Stimulated activated CD8-positive, alpha-beta memory T cell treated with anti-CD3 and anti-CD28 coated beads, Interleukin-7, amount 100 ng/mL, for 48 hours (primary cell): ENCODE measurements at places on chromosomes 4 and X.

DNA sequence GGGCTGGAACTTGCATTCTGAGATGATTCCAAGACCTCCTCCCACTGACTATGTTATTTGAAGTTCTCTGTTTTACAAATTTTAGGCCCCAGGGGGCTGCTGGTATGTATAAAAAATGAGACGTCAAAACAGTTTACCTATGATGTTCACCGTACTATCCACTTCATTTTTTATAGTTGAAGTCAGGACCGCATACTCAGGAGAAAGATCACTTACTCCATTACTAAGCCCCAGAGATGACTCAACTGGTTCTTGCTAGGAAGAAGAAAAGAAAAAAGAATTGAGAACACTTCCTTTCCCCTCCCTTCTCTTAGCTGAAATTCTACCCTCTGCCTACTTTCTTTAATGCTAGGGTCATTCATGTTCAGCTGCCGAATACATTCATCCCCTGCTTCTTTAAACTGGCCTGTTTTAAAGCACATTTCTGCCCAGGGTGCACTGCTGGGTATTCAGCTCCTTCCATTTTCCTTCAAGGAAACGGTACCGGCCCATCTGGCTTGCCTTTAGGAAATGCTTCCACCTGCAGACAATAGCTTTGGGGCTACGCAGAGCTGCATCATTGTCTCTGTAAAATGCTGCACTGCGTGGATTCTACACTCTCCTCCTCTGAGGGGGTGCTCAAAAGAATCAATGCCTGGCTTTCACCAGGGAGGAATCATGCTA is 66.2 kb downstream of the IRF2 start:
- no peak for DNase-seq

DNA sequence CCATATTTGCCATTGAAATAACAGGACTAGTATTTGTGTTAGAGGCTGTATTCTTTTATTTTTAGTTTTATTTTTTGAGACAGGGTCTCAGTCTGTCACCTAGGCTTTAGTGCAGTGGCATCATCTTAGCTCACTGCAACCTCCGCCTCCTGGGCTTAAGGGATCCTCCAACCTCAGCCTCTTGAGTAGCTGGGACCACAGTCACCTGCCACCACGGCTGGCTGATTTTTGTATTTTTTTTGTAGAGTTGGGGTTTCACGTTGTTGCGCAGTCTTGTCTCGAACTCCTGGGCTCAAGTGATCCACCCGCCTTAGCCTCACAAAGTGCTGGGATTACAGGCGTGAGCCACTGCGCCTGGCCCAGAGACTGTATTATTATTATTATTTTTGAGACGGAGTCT is 15.3 kb downstream of the TMEM131L start:
- no peak for DNase-seq

DNA sequence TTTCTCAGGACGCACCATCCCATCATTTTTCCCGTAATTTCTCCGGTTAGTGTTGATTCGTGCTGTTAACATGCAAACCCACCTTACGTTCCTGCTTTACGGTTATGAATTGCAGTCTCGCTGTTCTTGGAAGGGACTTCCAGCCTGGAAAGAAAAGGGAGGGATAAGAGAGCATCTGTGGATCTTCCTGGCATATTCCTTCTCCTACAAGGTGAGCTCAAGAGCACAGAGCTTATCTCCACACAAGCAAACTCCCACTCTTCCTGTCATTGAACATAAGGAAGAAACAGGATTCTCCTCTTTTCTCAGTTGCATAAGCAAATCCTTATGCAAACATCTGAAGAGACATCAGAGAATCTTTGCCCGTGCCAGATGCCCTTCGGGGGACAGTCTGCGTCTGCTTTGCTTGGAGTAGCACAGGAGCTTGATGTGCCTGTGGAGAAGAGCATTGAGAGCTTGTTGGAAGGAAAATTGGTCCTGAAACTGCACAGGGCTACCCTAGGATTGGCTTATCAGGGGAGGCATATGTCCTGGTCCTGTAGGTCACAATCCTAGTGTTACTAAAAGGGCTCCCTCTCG is 127.0 kb downstream of the ASMT start:
- DNase-seq = no peak

GRCh38 chr4:171025776-171026175 is 787.4 kb upstream of the GALNTL6 start:
- DNase-seq = no peak

- DNase-seq = no peak
These were observed 96.3 kb downstream of the MAML3 start for GRCh38 chr4:140057701-140058100.

DNA sequence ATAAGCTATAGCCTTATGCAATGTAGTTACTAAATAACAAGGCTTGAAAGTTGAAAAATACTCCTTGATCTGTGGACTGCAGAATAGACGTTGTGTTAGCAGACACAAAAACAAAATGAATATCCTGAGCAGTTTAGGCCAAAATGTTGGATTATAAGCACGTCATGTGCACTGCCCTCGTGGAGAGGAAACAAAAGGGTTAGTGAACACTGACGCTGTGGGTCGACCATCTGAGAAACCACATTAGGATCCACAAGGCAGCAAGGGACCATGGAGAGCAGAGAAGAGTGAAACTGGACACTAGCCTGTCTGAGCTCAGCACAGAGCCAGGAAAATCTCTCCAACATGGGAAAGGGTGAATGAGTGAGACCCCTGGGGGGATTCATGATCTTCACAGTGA is 145.3 kb downstream of the DTHD1 start:
- DNase-seq = no peak

GRCh38 chr4:66741081-66741480 is 804.2 kb downstream of the CENPC start:
- no peak for DNase-seq

DNA sequence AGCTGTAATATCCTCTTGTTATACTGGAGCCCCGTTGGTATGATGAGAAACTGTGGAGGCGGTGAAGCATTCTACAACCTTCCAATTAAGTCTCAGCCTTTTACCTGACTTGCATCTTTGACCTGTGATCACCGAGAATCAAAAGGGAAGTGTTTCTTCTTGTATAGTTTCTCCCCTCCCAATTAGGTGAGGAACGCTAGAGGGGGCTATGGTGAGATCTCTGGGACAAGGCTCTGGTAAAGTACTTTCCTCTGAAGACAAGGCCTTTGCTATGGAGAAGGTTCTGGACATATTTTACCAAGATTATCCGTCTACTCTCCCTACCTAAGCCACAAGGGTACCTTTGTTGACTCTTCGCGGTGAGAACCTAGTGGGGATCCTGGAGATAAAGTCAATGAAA is 111.3 kb downstream of the CBLL2 start:
- no peak for DNase-seq

GRCh38 chr4:2713337-2713736 is 42.8 kb downstream of the TNIP2 start:
- no peak for DNase-seq

DNA sequence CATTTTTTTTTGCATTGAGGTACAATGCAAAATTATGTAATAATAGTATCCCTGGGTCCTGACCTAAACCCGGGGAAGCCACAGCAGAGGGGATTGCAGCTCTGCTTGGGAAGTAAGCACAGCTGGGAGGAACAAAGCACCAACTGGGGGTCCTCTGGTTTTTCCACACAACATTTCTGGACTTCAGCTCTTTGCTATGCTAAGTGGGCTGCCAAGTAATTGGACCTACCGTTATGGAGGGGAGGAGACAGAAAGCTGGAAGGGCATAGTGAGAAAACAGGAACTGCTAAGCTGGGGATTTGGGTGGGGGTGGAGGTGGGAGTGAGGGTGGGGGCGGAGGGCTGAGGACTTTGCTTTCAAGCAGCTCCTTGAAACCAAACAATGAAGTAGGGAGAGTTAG is 183.3 kb downstream of the ZIC3 start:
- no peak for DNase-seq

GRCh38 chr4:168598191-168598590 is 101.3 kb downstream of the PALLD start:
- DNase-seq = no peak

DNA sequence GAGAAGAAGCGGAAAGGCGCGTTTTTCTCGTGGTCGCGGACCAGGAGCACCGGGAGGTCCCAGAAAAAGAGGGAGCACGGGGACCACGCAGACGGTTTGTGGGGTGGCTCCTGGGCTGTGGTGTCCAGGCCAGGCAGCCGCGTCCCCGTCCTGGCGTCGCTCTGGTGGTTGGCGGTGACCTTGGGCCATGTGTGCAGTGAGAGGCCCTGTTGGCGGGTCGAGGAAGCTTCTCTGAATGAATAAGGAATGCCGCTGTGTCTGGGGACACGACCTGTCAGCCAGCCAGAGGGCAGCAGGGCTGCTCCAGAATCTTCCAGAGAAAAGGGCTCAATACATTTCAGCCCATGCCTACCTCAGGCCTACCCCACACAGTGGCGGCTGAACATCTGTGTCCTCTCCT is 24.3 kb upstream of the HGFAC start:
- no peak for DNase-seq

GRCh38 chr4:99436462-99436861 is 1.3 kb upstream of the ADH7 start:
- no peak for DNase-seq

DNA sequence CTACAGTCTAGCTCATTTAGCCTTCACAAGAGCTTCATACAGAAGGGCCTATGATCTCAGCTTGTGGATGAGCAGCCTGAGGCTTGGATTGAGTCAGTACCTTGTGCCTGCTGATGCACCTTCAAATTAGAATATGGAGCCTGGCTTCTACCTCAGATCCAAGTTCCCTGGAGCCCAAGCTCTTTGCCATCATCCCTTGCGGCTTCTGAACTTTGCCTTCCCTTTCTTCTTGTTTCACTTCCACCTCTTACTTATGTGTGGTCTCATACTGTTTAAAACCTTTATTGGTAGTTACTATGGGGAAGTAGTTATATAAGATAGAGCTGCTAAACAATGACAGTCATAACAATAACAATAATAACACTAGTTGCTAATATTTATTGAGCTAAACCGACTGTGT is 84.3 kb upstream of the AFF2 start:
- no peak for DNase-seq

DNA sequence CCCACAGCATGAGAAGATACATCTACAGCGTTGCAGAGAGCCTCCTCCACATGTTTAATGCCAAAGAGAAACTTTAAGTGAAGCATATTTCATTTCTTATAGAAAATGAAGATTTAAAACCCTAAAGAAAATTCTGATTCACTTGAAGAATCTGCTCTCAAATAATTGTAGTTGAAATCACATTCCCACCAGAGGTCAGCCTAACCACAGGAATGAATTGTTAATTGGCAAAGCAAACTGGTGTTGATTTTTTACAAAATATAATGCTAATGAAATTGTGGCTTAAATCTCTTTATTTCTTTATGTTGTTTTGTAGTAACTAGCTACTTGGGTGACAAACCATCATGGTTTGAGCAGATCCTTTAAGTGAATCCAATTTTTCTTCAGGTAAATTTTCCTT is 31.1 kb upstream of the WDR17 start:
- DNase-seq = no peak

GRCh38 chrX:150575419-150575814 is 7.0 kb downstream of the MTM1 start:
- DNase-seq = peak; percentile 59

DNA sequence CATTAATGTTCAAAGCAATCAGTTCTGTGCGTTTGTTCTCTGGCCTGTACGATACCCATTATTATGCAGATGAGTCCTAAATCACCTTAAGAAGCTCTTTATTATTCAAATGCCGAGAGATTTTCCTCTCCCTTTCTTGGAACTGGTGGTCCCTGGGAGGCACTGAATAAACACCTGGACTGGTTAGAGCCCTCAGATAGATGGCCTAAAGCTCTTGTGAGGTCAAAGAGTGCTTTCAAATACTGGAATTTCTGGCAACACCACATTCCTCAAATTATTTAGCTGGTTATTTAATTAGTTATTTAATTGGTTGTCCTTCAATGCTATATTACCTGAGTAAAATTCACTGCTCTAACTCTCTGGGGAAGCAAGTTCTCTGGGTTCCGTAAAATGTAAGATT is 3.0 kb downstream of the ARHGEF38 start:
- no peak for DNase-seq

GRCh38 chrX:110012818-110013485 is 10.0 kb downstream of the TMEM164 start:
- no peak for DNase-seq

DNA sequence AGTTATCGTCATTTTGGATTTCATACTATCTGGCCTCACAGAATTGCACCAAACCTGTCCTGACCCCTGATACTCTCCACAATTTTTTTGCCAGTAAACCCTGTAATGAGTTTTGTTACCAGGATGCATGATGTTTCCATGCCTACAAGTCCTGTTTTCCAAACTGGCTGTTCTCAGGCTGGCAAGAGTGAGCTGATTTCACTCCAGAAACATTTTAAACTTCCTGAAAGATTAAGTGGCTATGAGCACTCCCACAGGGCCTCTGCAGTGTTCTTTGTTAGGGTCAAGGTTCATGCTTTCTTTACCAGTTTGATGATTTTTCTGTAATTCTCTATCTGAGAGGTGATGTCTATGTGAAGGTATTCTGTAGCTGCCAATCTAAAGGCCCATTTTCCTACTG is 31.7 kb upstream of the PDLIM3 start:
- DNase-seq = no peak

- DNase-seq = no peak
These were observed 4.8 kb downstream of the SOWAHD start for GRCh38 chrX:119763181-119763580.

- DNase-seq = no peak
These were observed 66.5 kb downstream of the ACOX3 start for GRCh38 chr4:8373973-8374545.

DNA sequence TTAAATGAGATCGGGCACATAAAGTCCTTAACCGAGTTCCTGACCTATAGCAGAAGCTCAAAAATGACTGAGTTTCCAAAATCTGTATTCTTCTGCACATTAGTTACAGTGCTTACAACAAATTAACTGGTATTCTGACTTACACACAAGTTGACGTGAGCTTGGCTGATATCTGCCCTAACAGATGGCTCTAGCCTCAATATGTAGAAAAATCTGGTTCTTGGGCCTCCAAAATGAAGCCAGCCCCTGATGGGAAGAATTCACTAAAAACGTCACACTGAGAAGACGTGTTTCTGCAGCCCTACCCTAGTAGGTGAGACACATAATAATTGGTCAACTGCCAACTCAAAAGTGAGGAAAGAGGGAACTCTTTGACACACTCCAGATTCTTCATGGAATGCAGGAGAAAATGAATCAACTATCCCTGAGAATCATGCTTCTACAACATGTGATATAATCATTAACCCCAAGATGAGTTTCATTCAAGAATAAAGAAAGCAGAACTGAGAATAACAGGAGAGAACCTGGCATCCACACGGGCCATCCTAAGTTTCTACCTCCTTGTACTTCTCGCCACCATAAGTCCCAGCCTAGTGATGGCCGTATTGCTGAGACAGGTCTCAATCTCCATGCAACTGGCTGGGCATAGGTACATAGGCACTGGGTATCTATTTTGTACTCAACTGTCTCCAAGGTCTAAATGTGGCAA is 8.2 kb downstream of the STX18 start:
- no peak for DNase-seq

DNA sequence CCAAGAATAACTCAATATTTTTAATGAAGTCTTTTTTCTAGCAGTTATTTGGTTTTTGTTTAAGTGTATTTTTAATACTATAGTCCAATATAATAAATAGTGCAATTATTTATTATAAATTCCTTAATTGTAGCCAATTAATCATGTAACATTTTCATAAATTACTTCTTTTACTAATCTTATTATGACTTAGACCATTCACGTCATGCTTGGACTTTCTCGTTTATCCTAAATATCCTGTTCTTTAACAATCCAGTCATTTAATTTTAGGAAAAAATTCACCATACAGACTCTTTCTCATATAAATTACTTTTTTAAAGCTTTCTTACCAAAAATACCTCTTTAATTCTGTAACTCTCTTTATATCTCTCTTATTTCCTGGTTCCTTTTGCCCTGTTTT is 350.1 kb downstream of the AR start:
- no peak for DNase-seq

GRCh38 chr4:68129793-68130192 is at the start of gene TMPRSS11F:
TMPRSS11F (minus strand) TSS chr4:68129869; CDS start chr4:68129820, 49 bp downstream.
- DNase-seq = no peak
